Stimulated activated CD4-positive, alpha-beta T cell treated with anti-CD3 and anti-CD28 coated beads, Interleukin-1b, Interleukin-23, amount 100 ng/mL, for 1 hour (primary cell): ENCODE measurements at places on chromosomes 11 and 22.

DNA sequence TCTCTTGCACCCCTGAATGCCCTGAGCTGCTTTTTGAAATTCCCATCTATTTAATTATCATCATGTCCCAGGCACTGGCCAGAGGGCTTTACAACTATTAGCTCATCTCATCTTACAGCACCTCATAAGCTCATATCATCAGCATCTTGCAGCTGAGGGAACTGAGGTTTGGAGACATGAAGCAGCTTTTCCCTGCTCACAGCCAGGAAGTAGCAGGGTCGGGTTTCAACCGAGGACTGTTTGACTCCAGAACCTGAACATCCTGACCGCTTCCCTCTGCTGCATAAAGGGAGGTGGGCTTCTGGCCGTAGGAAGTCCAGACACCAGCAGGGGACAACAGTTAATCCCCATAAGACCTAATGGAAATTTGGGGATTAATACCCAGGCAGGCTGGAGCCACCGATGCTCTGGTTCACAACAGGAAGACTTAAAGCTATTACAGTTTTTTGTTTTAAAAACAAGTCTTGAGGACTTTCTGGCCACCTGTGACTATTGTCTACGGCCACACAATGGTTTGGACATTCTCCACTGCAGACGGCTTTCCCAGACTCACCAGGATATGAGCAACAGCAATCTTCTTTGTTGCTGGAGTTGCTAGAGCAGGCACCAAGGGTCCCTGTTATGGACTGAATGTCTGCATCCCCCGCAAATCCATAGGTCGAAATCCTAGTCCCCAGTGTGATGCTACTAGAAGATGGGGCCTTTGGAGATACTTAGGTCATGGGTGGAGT is 47.4 kb downstream of the CHST1 start:
- DNase-seq = no peak

DNA sequence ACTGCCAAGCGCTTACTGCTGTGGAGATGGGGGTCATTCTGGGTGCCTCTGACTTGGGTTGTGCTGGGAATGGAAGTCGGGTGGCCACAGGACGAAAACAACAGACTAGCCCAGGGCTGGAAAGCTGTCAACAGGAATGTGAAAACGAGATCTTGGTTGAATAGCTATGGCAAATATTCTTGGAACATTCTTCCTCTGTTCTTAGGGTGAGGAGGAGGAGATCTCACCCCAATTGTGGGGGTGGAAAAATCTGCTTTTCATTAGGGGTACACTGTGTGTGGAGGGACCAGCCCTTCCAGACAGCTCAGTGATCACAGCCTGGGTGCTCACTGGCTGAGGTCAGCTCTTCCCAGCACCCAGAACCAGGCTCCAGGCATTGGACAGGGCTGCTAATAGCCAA is 52.0 kb upstream of the PRSS23 start:
- no peak for DNase-seq

DNA sequence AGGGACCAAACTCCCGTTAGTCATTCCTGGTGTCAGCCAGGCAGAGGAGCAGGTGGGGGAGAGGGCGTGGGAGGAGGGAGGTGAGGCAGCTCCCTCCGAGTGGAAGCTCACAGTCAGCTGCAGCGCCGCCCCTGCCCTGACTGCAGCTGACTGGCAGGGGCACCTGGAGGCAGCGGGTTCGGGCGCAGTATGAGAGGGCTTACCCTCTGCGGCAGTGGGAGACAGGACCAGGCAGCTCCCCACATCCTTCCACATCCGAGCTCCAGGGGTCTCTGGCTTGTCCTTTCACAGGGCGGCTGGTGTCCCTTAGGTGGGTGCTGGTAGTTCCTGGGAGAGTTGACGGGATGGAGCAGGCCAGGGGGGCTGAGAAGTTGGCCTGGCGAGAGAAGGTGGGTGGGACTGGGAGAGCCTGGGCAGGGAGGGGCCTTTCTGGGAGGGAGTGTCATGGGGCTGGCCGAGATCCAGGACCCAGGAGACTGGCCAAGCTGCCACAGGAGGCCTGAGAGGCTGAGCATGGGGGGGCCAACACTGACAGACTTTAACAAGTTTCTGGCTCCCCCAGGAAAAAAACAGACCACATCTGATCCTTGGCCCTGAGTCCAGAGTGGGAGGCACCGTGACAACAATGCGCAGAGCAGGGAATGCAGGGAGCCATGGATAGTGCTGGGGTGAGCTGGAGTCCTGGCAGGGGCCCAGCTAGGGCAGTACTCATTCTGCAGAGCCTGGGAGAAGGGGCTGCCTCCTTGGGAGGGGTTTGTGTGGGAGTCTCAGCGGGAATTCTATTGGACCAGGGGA is 4.9 kb downstream of the ADORA2A start:
- no peak for DNase-seq

DNA sequence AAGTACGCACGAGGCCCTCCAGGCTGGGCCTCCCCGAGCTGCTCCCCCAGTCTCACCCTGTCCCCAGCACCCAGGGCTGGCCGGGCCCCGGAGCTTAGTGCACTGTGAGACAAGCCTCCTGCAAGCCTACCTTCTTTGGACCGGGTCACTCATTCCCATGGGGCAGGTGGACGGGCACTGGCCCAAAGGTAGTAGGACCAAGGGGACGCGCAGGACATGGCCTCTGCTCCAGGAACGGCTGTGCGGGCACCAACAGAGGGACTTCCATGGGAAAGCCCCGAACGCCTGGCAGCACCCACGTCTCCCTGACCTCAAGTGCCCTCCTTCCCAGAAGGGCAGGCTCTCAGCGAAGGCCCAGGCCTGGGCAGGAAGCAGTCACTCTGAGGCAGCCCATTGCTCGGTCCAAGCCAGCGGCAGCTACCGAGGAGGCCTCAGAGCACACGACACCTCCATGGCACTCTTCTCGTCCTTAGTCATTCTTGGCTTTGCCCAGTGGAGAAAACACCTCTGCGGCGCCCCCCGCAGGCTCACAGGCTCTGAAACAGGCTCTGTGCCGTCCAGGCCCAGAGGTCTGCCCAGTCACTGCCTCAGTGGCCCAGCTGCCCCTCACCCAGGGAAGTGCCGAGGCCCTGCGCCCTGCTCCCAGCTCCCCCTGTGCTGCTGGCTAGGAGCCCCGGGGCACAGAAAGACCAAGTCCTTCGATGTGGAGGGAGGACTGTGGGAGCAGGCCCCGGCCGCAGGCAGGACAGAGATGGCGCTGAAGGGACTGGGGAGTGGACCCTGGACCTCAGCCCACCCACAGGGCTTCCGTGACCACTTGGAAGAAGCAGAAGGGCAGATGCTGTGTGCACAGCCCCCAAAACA is 3.8 kb downstream of the MOB2 start:
- no peak for DNase-seq

DNA sequence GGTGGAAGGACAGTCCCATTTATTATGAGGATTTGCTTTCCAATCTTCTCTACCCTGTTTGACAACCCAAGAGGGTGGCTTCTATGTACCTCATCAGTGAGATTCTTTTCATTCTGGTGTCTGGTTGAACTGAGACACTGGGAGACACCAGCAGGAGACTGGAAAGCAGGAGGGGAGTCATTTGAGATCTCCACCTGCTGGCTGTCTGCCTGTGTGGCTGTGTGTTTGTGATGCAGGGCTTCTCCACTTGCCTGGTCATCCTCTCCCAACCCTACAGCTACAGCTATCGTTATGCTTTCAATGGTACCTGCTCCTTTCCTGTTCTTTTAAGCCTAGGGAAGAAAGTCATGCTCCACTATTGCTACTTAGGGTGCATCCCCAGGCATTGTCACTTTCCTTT is 48.6 kb downstream of the MRGPRX1 start:
- DNase-seq = no peak

GRCh38 chr11:116792869-116793771 is 1.4 kb upstream of the APOA5 start:
- DNase-seq = no peak

- no peak for DNase-seq
These were observed 120.0 kb upstream of the SYT13 start for GRCh38 chr11:45405916-45406670.
